ENCODE measurements at places on chromosomes 1 and 21. TPM values are rescaled to one million over a fixed set of nuclear protein-coding genes. Genes with fewer than 3 reads are reported as not detected.

The FGR gene
- total RNA-seq = 1.3 TPM

The SPAG17 gene
- 18.8 TPM for total RNA-seq

The SLC1A7 gene
- not detected for total RNA-seq

The ZYG11B gene
- total RNA-seq = 13.2 TPM

The PLA2G2F gene
- total RNA-seq = 0.04 TPM

The AMPD1 gene
- not detected for total RNA-seq

The IKBKE gene
- total RNA-seq = 14.2 TPM

The C4BPA gene
- total RNA-seq = 0.24 TPM

The SYNC gene
- 5.0 TPM for total RNA-seq

The NUP133 gene
- total RNA-seq = 23.3 TPM

The GLMN gene
- 8.9 TPM for total RNA-seq

The SH3BGR gene
- total RNA-seq = 1.2 TPM

The CLCA1 gene
- total RNA-seq = 0.08 TPM

The UBL4B gene
- not detected for total RNA-seq

The FASLG gene
- not detected for total RNA-seq

The USH2A gene
- not detected for total RNA-seq

The C1QA gene
- total RNA-seq = 10.4 TPM

The KCNT2 gene
- total RNA-seq = 0.20 TPM

The KCNJ9 gene
- not detected for total RNA-seq

The ATP6V1G3 gene
- not detected for total RNA-seq

The CD247 gene
- 0.80 TPM for total RNA-seq

The DIO1 gene
- total RNA-seq = not detected

The RHD gene
- not detected for total RNA-seq

The RYR2 gene
- total RNA-seq = 0.28 TPM

The VANGL2 gene
- 12.3 TPM for total RNA-seq

The ADGRL2 gene
- total RNA-seq = 40.5 TPM

The TNN gene
- not detected for total RNA-seq

The ATP1A4 gene
- total RNA-seq = not detected

The AZIN2 gene
- total RNA-seq = 1.4 TPM

The TMEM240 gene
- not detected for total RNA-seq

The RBM11 gene
- total RNA-seq = 2.1 TPM

The ERRFI1 gene
- total RNA-seq = 25.4 TPM

The FYB2 gene
- total RNA-seq = 0.36 TPM

The HOOK1 gene
- 31.4 TPM for total RNA-seq

The KRTAP13-2 gene
- not detected for total RNA-seq

The PRAMEF1 gene
- not detected for total RNA-seq

The NECTIN4 gene
- total RNA-seq = 115 TPM

Measured in esophagus mucosa (tissue), 1 donor.